ENCODE measurements at places on chromosomes 1 and 21.

DNA sequence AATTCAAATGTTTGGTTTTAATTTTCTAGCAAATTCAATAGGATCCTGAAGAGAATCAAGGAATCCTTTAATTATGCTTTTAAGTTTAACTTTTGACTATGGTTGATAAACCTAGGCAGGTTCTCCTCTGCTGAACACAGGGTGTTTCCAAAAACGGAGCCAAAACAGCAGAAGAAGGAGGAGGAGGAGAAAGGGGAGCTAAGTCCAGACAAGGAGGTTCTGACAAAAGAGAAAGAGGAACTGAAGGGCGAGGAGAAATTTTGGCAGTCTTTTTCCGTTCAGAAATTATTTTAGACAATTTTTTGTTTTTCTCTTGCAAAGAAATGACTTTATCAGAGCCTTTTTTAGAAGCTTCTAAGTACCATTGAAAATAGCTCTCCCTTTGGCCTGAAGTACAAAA lies 33.2 kb upstream of the FNBP1L start:
- no peak for DNase-seq

GRCh38 chr1:3119725-3120124 lies 50.7 kb downstream of the PRDM16 start:
- DNase-seq, result no peak

DNA sequence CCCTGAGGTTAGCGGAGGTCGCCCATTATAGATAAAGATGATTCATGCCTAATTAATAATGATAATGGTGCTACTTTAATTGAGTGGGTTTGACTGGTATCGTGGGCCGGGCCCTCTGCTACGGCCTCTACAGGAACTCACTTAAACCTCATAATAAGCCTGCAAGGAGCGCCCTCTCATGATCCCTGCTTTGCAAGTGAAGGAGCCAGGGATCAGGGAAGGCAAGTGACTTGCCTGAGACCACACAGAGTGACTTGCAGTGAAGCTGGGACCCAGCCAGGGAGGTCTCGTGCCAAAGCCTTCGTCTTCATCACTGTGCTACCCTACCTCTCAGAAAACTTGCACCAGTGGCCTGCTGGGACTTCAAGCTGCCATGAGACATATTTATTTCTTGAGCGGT lies 166.3 kb upstream of the KLHDC7A start:
- no peak for DNase-seq

GRCh38 chr1:43464681-43465504 lies 11.2 kb upstream of the HYI start:
- DNase-seq, result no peak

- DNase-seq, result peak; percentile 12
Observed at GRCh38 chr1:23216771-23217420, 406 bp downstream of the HTR1D start.

GRCh38 chr1:27090911-27091310 lies 64.0 kb downstream of the SLC9A1 start:
- DNase-seq, result no peak

DNA sequence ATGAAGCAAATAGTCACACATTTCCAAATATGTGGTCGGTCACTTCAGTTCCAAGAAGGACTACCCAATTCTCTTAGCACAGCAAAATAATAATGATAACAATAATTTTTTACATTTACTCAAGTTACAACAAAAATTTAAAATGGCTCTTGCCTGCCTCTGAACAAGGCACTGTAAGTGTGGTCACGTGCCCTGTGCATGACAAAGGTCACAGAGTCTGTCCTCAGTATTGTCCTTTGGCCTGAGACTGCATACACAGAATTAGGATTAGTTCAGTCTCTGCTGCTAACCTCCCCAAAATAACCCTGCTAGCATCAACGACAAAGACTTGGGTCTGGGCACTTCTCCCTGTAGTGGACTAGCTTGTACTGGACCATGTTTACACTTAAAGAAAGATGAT lies 297.1 kb upstream of the DUSP10 start:
- no peak for DNase-seq

GRCh38 chr1:110601332-110601731 lies 4.8 kb downstream of the KCNA2 start:
- no peak for DNase-seq

DNA sequence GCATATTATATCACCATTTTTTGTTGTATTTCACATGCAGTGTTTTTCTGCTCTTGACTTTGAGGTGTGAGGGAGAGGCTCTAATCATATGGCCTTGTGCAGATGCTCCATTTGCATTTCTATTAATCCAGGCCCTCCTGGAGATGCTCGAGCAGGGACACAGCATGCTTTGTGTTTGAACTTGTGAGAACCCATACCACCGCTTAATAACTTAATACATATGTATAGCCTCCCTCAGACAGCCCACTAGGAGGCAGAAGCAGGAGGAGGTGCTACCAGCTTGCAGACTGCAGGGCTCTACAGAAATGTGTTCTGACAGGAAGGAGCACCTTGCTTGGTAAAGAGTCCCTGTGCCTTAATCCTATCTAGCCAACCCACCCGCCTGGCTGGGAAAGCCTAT lies 155.2 kb downstream of the BARHL2 start:
- DNase-seq, result no peak

GRCh38 chr1:212520746-212521145 lies 87.8 kb upstream of the ATF3 start:
- no peak for DNase-seq

DNA sequence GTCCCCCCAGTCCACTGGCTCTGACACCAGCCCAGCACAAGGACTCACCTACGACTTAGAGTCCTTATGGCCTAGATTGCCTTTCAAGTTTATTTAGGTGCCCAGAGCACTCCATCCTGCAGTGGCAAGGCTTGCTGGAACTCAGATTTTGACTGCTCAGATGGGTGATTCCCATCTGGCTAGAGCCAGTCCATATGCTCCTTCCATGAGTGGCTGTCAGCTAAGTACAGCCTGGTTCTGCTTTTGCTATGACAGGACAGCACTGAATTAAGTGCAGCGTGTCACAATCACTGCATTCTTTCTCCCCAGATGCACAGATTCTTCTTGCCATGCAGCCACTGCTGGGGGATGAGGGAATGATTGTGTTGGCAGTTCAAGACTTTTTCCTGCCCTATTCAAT lies 43.8 kb downstream of the GPR52 start:
- DNase-seq, result no peak

DNA sequence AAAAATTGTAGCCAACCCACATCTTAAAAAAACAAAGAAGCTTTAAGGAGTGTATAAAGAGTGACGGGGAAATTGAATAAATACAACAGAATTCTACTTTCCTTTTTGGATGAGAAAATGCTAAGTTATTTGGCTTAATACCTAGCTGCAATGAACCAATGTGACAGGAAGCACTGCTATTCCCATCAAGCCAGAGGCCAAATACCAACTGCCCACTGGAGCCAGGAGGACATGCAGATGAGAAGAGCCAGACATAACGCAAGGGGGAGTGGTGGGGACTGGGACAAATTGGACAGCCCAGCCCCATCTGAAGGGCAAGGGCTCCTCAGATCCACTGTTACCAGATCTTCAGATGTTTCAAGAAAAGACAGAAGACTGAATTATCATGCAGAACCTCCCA lies 25.7 kb downstream of the DNAJC11 start:
- no peak for DNase-seq

- DNase-seq, result peak; percentile 46
Observed at GRCh38 chr1:165914136-165914798, 86.9 kb downstream of the UCK2 start.

DNA sequence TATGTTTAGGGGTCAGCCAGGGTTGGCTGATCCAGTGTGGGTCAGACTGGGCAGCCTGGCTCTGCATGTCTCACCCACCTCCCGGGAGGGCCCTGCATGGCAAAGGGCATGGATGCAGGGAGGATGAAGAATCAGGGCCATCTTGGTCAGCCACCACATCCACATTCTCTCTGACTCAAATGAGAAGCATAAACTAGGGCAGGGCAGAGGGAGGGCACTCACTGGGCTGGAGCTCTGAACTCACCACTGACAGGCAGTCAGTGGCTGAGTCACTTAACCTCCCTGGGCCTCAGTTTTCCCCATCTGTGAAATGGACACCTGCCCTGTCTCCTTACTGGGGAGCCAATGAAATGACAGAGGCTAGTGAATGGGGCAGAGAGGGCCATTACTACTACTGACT lies 4.3 kb upstream of the CELA2A start:
- no peak for DNase-seq

- DNase-seq, result no peak
Observed at GRCh38 chr1:185039726-185040407, 5.5 kb upstream of the RNF2 start.

GRCh38 chr1:165539908-165540307 lies 3.9 kb upstream of the LRRC52 start:
- DNase-seq, result no peak

DNA sequence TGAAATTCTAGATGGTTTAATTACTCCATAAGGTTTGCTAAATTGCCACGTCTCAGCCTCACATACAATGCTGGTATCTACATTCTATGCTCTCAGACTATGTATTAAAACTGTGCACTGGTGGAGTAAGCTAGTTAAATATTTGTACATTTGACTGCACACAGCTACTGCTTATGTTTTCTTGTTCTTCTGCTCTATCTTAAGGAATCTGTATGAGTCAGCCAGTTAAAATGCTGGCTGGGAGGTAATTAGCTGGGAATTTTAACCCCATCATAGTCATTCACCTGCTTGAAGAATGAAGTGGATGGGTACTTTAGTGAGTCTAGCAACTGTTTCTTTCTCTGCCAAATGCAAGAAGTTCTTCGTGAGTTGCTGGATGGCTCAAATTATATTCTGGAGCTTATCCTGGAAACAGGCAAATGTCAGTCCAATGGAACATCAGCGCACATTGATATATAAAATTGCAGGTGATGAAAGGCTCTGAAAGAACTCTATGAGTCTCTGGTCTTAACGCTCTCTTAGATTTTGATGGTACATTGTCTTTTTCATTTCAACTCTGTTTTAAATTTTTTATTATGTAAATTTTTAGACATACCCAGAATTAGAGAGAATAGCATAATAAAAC lies 83.4 kb downstream of the BACH1 start:
- DNase-seq, result no peak

- no peak for DNase-seq
Observed at GRCh38 chr1:202304375-202304774, 37.4 kb downstream of the UBE2T start.

DNA sequence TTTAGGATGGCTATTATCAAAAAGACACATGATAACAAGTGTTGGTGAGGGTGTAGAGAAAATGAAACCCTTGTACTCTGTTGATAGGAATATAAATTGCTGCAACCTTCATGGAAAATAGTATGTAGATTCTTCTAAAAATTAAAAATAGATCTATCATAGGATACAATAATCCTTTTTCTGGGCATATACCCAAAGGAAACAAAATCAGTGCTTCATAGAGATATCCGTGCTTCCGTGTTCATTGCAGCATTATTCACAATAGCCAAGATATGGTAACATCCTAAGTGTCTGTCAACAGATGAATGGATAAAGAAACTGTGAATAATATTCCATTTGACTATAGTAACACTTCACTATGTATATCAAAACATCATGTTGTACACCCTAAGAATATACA lies 106.7 kb downstream of the MIS18A start:
- no peak for DNase-seq

DNA sequence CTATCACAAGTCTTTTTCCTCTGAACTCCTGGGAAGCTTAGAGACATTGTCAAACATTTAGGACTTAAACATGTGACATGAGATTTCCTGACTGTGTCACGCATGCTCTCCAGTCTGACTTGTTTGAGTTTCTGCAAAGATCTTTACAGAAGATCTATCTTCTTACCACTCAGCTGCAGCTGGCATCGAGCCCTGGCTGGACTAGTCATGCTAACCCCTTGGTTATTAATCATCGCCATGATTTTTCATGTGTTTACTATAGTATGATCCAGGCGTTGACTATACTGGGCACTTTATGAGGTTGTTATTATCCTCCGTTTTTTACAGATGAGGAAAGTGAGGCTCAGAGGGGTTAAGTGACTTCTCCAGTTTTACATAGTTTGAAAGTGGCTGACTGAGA lies 18.1 kb upstream of the IRF2BP2 start:
- DNase-seq, result no peak

GRCh38 chr1:198151688-198152087 lies 5.1 kb upstream of the NEK7 start:
- DNase-seq, result no peak

GRCh38 chr1:47235241-47235681 lies 3.2 kb upstream of the TAL1 start:
- DNase-seq, result no peak

DNA sequence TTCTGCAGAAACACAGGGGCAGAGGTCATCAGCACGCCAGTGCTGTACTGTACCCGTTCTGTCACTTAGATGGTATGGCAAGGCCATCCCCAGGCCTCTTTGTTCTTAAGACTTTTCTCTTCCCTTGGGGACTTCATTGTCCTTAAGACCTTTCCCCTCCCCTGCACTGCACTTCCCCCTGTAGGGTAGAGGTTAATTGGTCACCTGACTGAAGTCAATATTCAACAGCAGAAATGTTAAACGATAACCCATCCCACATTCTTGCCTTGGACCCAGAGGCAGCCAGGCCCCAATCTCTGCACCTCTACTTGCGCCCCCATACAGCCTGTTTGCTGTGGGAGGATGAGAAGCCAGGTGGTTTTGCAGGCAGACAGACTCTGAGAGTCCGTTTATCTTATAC lies 10.2 kb downstream of the PHGDH start:
- no peak for DNase-seq

GRCh38 chr21:23021481-23021880 lies 2023.3 kb downstream of the NCAM2 start:
- no peak for DNase-seq

- DNase-seq, result no peak
Observed at GRCh38 chr1:167543199-167543990, 10.2 kb downstream of the CREG1 start.

- no peak for DNase-seq
Observed at GRCh38 chr1:233364695-233365539, 37.4 kb downstream of the MAP3K21 start.

- no peak for DNase-seq
Observed at GRCh38 chr1:19054216-19054615, 97.7 kb upstream of the IFFO2 start.

DNA sequence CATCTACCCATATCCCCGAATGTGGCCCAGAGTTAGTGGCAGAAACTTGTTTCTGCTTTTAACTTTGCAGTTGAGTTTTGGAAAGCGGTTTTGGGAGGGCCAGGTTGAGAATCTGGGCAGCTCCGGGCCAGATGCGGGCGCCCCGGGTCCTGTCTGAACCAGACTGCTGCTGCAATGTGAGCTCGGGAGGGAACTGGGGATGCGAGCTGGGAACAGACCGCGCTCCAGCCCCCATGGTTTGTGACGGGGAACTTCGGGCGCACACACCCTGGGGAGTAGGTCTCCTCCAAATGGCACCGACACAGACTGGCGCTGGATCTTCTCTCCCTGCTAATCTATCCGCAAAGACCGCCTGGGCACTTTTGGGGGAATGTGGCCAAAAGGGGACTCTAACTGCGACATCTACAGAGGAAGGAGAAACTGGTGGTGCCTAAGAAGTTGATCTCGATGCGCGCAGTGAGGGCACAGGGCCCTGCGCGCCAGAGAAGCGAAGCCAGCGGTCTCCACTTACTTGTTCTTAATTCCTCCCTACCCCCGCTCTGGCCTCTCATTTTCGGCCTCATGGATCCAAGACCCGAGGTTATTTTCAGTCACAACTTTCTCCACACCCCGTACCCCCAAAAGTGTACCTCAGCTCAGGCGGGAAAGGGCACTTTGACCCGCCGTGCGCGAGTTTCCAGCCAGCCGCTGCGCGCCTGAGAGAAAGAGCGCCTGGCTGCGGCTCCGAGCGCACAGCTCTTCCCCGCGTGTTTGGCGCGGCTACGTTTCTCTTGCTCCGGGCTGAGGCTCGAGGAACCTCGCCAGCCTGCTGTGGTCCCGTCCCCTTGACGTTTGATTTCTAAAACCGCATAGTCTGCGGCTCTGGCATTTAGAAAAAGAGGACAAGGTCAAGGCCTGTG lies 411.0 kb upstream of the ESRRG start:
- no peak for DNase-seq

GRCh38 chr1:230423951-230424350 lies 2.2 kb downstream of the PGBD5 start:
- DNase-seq, result no peak
